Hypothalamus (tissue), 51 donors: ENCODE measurements at places on chromosomes 2 and 18.

DNA sequence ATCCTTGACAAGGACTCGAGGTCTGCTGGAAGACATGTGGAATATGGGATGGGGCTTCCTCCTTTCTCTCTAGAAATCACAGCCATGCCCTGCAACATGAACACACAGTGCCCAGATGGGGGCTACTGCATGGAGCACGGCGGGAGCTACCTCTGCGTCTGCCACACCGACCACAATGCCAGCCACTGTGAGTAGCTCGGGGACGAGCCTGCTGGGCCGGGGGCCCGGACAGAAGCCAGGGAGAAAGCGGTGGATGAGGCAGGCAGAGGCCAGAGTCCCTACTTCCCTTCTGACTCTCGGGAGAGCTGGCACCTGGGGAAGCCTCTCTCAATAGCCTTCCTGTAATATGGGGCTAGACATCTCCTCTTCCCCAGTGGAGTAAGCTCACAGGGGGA is 50.5 kb downstream of the SNED1 start:
- DNase-seq: no peak

DNA sequence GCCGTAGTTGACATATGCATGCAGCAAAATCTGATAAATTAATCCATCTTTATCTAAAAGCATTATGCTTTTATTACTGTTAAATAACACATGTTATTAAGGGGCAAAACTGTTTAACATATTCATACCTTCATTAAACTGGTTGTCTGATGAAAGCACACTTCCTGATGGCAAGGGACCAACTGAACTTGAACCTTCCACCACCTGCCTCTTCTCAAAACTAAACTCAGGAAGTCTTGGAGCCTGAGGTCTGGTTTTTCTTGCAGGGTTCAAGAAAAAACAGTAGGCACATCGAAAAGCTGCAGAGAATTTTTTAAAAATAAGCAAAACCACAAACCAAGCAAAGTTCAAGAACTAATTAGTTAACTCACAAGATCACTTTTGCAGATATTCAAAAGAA is 64.9 kb downstream of the LNPK start:
- no peak for DNase-seq

DNA sequence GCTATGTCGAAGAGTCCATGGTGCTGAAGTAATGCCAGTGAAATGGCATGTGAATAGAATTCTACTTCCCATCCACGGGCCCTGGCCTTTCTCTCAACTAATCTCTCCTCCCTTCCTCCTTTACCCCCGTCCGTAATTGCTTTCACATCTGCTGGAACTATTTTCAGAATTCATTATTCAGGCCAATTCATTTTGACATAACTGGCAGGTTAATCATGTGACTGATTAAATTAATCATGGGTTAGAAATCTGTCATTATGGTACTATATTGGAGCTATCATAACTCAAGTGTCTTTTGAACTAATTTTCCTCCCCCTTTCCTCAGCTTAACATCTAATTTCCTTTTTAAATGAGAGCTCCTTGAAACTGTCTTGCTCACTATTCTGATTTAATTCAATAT is 66.9 kb downstream of the ZDBF2 start:
- DNase-seq: no peak

GRCh38 chr2:219864154-219864553 is 236.7 kb downstream of the SLC4A3 start:
- no peak for DNase-seq

DNA sequence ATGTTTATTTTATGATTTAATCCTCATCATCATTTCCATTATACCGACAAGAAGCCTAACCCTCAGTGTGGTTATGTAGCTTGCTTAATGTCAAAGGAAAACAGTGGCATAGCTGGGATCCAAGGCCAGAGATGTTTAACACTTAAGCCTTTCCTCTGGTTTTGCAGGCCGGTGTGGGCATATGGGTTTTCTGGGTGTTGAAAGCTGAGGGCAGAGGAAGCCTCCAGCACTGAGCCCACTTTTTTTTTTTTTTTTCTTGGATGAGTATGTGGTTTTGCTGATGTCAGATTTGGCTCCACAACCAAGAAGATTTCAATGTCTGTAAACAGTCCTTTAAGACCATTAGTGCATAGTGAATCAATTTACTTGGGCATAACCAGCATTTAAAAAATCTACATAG is 41.3 kb downstream of the LHCGR start:
- no peak for DNase-seq

GRCh38 chr2:174561972-174562370 is 35.6 kb downstream of the WIPF1 start:
- DNase-seq: no peak

- no peak for DNase-seq
Measured at GRCh38 chr2:238988752-238989151, 140.9 kb downstream of the TWIST2 start.

DNA sequence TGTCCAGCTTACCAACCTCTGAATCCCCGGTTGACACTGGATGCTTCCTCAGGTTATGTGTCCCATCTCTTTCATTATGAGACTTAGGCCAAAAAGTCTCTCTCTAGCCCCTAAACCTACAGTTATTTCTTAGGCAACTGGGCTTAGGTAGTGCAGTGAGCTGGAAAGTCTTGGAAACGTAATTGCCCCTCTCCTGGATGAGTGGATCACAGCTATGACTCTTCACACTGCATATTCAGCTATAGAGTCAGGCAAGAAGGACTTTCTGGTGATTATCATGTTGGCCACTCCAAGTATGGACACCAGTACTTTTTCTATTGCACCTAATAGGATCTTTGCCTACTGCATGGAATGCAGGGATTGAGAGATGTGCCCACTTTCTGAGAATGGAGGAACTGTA is 458.3 kb upstream of the CELF4 start:
- no peak for DNase-seq

DNA sequence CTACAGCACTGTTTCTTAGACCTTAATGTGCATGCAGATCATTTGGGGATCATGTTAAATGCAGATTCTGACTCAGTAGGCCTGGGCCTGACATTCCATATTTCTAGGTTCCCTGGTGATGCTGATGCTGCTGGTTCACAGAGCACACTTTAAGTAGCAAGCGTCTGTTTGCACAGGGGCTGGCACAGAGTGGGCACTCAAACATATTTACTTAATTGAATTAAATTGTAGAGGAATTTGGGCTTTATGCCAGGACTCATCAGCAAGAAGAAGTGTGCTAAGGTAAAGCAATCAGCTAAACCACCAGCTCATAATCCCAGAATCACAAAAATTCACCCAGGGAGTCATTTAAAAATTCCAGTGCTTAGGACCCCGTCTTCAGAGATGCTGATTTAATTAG is 25.1 kb upstream of the INPP4A start:
- no peak for DNase-seq

DNA sequence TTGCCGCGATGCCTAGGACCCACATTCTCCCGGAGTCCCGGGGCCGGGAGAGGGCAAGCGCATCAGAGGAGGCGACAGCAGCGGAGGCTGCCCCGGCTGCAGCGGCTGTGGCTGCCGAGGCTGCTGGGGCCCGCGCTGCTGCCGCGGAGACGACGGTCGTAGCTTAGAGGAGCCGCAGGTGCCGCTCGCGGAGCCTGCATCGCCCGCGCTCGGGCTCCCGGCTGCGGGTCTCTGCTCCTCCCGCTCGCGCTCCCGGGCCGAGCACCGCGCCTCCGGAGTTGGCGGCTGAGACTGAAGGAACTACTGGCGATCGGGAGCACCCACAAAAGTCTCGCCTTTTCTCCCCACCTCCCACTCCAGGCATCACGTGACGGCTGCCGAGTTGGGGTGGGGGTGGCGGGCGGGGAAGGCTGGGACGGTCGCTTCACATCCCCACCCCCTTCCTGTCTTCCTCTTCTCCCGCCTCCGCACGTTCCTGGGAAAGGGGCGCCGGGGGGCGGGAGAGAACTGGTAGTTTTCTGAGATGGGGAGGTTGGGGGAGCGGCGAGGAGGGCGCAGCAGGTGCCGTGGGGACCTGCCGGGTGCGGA is at the start of gene LYPD1:
Gene LYPD1, minus strand, starts transcription at position 298 of the 588 bp plus-strand sequence. Its CDS starts 273 bp downstream, at position 25.
- peak; percentile 55 for DNase-seq

DNA sequence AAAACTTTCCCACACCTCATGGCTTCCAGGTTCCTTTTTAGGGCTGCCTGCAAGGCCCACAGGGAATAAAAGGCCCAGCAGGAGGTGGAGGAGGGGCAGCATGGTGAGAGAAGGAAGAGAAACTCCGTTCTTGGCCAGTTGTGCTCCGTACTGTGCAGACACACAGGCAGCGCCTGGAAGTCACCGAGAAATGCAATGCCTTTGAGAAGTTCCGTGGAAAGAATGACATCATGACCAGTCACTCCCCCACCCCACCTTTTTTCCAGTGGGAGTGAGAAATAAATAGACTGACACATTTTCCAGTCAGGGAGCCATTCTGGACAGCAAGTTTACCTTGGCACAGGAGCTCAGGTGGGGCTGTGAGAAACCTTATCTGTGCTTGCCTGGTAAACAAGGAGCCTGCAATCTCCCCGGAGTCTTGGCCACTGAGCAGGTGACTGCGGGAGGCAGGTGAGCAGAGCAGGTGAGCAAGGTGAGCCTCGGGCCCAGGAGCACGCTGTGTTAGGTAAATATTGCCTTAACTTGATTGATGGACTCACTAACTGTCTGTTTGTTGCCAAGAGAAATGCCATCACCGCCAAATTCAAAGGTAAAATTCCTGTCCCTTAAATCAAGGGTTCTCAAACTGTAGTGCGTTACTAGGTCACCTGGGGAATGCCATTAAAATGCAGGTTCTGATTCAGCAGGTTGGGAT is 13.5 kb upstream of the LBH start:
- DNase-seq: no peak

DNA sequence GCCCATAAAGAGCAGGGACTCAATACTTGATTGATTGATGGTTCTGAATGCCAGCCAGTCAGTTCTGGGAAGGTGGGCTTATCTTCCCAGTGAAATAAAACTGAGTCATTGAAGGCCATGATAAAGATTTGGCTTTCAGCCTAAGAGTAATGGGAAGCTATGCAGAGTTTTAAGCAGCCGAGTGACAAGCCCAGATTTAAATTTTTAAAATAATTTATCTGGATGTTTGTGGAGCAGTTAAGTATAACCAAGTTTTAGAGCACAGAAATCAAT is 122.8 kb downstream of the RAPGEF4 start:
- DNase-seq: no peak

DNA sequence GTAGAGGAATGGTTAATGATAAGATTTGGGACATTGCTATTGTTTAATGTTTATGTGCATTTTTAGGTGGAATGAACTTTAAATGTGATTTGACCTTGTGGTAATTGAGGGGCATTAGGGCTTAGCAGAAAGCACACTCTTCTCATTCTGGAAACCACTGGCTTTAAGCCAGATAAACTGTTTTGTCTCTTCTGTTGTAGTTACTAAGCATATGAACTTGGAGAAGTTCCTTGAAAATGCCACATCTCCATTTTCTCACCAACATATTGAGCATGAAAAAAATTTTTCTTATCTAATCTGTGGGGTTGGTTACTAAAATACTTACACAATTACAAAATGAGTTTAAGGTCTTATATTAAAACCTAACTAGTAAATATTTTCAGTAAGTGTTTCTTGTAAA is 70.8 kb upstream of the FSHR start:
- DNase-seq: no peak

DNA sequence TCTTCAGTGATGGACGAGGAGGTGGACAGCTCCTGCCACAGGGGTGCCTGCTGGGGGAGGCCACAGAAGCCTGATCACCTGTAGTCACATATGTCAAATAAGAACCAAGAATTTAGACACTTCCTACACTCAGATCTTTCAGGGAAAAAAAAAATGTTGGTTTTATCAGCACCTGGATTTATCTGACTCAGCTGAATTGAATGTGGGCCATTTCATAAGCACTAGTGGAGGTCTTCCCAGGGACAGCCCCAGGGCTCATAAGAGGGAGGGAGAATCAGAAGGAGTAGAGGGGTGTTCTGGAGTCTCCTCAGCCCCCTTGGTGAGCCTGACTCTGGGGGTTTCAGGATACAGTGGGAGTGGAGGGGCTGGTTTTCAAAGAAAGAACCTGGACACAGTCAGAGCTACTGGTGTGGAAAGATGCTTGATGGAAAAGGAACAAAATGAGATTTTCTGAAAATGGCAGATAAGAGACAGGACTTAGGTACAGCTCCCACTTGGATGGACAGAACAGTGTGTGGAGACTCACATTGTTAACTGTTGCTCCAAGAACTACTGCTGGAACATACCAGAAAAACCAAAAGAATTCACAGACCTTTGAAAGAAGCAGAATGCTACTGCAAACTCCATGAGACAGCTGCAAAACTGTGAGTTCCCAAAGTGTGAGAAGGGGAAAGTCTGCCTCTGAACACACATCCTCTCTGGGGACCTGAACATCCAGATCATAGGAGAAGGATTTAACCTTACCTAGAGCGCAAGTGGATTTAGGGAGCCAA is 45.4 kb downstream of the LCT start:
- no peak for DNase-seq

- no peak for DNase-seq
Measured at GRCh38 chr2:145194673-145195072, 674.8 kb upstream of the ZEB2 start.

- no peak for DNase-seq
Measured at GRCh38 chr2:123606631-123607030, 418.5 kb upstream of the CNTNAP5 start.

- no peak for DNase-seq
Measured at GRCh38 chr2:131543385-131543891, 15.8 kb downstream of the CCDC74A start.

DNA sequence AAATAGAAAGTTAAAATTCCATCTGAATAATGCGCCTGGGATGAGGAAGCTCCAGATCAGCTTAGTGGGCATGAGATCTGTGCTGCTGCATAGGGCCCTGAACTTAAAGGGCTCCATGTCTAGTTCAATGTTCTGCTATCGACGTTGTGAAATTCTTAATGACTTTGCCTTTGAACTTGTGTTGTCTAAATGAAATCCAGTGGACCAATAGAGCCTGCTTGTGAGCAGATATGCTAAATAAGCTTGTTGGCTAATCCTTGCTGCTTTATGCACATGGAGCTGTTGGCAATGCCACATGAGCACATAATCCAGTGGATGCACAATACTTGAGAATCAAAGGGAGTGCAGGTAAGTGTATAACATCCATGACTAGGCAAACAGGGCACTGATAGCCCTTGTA is 228.6 kb downstream of the TNS1 start:
- DNase-seq: no peak

- no peak for DNase-seq
Measured at GRCh38 chr2:143955401-143956065, 564.4 kb downstream of the ZEB2 start.

DNA sequence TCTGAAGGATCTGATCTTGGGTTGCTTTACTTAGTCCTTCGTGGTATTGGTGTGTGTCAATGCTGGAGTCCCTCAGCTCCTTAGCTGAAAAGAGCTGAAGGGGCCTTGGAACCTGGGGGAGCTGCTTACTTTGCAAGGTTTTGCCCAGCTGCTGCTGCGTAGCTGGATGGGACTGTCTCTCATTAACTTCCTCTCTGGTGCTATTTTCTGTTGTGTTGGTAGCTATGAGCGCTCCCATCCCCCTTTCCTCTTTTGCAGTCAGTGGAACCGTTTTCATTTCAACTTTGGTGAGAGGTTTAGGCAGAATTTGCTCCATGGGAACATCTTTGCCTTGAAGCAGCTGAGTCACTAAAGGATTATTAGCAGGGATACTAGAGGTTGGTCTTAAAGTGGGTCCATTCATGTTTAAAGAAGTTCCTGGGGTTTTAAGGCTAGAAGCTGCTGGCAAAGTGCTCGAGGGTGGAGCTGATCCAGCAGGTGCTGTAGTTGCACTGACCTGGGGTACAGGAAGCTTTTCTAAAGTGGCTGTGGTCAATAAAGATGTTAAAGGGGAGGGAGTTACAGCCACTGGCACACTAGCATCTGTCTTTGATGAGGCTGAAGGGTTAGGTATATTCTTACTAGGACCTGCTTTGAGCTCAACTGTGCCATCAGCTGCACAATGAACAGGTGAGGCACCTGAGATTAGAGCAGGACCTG is 69.9 kb upstream of the DTNB start:
- peak; percentile 5 for DNase-seq

GRCh38 chr2:26363323-26363722 is 16.7 kb upstream of the ADGRF3 start:
- DNase-seq: no peak

- DNase-seq: peak; percentile 33
Measured at GRCh38 chr18:36296650-36297416, 680 bp upstream of the FHOD3 start.
